ENCODE measurements at places on chromosomes 6 and 20. TPM values are rescaled to one million over a fixed set of nuclear protein-coding genes. Genes with fewer than 3 reads are reported as not detected.

DNA sequence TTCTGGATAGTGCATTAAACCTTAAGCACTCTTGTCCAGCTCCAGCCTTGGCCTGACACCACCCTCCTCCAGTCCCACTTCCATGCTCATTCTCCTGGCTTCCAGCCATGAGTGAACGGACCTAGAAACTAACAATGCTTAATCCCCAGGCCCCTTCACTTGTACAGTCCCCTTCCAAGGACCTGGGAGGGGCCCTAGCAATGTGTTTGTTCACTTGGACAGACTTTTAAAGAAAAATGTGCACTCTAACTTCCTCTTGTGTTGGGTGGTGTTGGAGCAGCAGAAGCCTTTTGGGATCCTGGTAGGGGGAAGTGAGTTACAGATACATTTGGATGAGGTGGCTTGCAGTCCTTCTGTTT lies 48.9 kb upstream of the CCN6 start:
- no peak for DNase-seq

DNA sequence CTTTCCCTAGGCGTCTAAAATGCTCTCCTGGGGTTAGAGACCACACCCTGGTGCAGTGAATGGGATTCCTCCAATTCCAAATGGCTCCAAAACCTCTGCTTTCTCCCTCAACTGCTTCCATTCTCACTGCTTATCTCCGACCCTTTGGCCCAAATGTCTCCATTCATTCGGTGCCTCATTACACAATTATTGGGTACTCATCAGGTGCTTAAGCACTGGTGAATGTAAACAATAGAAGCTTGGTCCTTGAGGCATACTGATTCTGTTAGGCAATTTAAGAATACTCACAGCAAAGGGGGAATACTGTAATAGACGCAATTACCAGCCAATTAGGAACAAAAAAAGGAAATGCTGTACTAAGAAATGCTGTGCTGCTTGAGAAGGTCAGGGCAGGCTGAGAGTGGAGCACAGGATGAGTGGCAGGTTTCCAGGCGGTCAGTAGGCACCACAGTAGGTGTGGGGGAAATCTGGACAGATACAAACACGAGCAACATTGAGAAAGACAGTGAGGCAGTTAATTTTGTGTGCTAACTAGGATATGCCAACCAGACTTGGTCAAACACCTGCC lies 23.0 kb downstream of the GMDS start:
- DNase-seq: no peak

GRCh38 chr6:40956936-40957335 lies 82.1 kb downstream of the UNC5CL start:
- DNase-seq: no peak

DNA sequence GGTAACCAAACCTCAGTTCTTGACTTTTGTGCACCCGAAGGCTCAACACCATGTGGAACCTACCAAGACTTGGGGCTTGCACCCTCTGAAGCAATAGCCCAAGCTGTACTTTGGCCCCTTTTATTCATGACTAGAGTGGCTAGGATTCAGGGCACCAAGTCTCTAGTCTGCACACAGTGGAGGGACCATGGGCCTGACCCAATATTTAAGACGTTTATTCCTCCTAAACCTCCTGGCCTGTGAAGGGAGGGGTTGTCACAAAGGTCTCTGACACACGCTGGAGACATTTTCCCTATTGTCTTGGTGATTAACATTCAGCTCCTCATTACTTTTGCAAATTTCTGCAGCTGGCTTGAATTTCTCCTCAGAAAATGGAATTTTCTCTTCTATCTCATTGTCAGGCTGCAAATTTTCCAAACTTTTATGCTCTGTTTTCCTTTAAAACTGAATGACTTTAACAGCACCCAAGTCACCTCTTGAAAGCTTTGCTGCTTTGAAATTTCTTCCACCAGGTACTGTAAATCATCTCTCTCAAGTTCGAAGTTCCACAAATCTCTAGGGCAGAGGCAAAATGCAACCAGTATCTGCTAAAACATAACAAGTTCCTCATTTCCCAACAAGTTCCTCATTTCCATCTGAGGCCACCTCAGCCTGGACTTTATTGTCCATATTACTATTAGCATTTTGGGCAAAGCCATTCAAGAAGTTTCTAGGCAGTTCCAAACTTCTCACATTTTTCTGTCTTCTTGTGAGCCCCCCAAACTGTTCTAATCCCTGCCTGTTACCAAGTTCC lies 481.4 kb upstream of the BTBD3 start:
- DNase-seq: no peak

Gene CALHM5
- 1.5 TPM for total RNA-seq

Gene CLPSL1
- total RNA-seq: not detected

Gene KIAA1755
- total RNA-seq: not detected
